ENCODE measurements at places on chromosomes 5 and 9.

- peak; percentile 79 for DNase-seq
These were observed 135.5 kb downstream of the SPATA31D1 start for GRCh38 chr9:82124090-82124489.

DNA sequence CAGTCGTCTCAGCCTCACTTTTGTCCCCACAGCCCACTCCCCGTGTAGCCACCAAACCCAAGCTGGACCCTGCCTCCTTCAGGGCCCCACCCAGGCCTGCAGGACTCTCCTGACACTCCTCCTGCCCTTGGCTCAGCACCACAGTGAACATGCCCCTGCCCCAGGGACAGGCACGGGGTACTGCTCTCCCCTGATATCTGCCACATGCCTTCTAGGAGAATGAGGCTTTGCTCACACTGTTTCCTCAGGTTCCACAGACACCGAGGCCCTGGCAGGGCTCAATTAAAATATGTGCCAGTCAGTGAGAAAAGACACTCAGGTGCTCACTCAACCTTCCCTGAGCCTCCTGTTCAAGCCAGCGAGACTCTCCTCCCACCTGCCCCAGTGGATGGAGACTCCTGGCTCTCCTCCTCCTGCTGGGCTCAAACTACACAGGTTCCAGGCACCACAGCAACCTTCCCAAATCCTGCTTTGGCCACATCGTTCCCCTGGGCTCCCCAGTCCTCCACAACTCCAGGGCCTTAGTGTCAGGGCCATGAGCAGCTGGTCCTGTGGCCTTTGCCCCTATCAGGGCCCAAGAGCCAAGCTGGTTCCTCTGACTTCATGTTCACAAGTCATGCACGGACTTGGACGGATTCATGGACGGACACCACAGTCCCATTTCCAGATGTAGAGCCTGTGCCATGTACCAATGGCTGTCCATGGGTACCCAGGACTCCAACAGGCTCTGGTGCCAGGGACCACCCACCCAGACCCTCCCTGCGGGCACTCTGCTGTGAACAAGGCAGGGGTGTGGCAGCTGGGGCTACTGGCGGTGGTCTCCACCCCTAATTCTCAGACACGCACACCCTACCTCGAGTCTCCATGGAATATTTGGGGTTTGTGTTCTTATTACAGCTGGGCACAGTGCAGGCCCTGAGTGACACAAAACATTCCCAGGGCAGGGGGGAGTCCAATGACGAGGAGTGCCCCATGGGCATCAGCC lies 36.6 kb downstream of the BICD2 start:
- no peak for DNase-seq

DNA sequence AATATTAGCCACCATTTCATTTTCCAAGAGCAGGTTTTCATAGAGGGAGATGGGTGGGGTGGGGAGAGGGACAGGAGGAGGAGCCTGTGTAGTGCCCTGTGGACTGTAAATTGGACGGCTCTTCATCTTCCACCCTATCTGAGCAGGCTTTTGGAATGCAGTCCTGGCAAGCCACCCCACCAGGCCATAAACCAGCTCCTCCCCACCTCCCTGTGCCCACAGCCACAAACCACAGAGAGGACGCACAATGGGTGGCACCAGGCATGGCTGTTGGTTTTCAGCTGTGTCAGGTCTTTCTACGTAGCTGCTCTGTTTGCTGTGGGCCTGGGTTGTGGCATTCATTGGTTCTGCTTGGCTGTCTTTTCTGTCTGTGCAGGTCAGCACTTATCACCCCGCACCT lies 58.0 kb downstream of the PLAC8L1 start:
- DNase-seq, result peak; percentile 66

DNA sequence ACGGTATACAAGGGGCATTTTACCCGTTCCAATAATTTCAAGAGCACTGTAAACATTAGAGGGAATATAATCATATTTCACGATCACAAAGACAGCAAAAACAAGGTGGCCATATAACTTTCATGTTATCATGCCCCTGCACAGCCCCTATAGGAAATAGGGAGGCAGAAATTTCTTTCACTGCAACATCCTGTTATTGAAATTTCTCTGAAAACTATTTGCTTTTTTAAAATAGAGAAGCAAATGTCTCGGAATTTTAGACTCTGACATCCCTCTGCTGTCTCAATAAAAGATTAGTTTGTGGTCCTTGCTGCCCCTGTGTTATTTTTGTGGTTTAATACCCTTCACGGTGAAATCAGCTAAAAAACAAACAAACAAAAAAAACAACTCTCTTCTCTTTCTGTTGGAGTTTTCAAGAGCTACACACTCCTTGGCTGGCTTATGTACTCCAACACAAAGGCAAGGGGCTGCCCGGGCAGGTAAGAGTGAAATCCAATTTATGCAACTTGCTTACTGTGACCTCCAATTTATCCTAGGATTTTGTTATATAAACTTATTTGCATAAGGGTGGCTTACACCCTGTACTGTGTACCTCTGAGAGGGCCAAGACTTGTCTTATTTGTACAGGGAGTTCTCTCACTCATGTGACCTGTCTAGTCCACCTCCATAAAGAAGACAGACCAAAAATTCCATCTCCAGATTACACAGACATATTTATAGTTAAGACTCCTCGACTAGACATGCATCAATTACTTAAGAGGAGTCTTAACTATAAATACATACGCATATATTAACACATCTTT lies 223.6 kb downstream of the MLLT3 start:
- DNase-seq, result no peak

GRCh38 chr5:145324101-145324500 lies 511.0 kb downstream of the PRELID2 start:
- peak; percentile 24 for DNase-seq

GRCh38 chr9:84570482-84571154 lies 98.9 kb upstream of the NTRK2 start:
- no peak for DNase-seq

GRCh38 chr5:4188704-4189103 lies 593.1 kb downstream of the IRX1 start:
- no peak for DNase-seq

DNA sequence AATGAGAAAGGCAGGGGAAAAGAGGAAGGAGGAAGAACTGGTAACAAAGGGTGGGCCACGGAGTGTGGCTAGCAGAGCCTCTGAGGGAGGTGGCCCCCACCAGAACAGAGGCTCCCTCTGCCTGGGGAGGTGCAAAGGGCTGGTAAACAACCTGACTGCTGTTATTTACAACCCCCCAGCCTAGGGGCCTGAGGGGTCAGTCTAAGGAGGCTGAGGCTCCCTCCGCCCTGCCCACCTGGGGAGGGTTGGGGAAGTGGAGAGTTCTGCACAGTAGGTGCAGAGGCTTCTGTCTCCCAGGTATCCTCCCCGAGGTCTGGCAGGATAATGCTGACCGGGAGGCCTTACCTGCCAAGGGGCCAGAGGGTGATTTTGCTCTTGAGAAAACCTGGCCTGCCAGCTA lies 35.6 kb upstream of the SMU1 start:
- no peak for DNase-seq

GRCh38 chr9:121786998-121787422 lies 135.6 kb downstream of the DAB2IP start:
- no peak for DNase-seq

DNA sequence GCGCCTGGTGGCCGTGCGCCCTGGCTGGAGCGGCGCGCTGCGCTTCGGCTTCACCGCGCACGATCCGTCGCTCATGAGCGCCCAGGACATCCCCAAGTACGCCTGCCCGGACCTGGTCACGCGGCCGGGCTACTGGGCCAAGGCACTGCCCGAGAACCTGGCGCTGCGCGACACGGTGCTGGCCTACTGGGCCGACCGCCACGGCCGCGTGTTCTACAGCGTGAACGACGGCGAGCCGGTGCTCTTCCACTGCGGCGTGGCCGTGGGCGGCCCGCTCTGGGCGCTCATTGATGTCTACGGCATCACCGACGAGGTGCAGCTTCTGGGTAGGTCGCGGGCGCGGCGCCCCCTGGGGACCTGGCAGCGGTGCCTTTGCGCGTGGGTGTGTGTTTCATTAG lies 28.9 kb downstream of the NEURL1B start:
- DNase-seq, result no peak

DNA sequence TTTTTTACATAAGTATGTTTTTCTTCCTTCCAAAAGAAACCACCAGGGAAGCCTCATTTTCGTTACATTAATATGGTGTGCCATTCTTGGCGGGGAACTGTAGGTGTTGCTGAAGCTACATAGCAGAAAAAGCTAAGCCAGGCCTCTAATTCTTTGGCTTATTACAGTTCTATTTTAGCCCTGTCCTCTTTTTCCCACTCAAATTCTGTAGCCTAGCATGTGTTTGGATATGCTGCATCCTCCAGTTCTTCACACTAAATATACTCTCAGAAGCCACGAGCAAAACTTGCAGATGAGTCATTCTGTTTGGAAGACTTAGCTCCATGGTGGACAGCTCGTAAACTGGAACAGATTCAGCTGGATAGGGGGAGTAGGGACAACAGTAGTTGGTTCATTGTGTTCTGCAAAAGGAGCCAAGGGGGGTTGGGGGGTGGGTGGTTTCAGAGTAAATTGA lies 369.4 kb downstream of the TMEM161B start:
- peak; percentile 81 for DNase-seq

- no peak for DNase-seq
These were observed 13.1 kb downstream of the RAB3C start for GRCh38 chr5:58595952-58596351.

GRCh38 chr9:129415942-129416651 lies 204.8 kb downstream of the C9orf50 start:
- DNase-seq, result no peak

DNA sequence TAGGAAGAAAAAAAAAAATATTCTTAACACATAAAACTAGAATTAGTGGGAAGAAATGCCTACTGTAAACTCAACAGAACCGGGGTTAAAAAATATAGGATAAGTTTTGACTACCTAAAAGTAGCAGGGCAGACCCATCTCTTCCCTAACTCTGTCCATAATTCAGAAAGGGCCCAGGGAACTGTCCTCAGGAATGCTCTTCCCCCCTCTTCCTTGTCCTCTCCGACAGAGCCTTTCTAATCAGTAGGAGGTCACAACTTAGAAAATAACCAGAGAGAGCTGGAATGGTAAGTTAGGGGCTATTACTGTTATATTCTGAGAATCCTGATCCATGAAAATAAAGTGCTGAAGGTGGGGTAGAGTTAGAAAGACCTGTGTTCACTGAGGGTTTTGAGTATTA lies 22.2 kb downstream of the PIK3R1 start:
- DNase-seq, result no peak

GRCh38 chr9:83307066-83307724 lies 231.0 kb downstream of the FRMD3 start:
- DNase-seq, result no peak

DNA sequence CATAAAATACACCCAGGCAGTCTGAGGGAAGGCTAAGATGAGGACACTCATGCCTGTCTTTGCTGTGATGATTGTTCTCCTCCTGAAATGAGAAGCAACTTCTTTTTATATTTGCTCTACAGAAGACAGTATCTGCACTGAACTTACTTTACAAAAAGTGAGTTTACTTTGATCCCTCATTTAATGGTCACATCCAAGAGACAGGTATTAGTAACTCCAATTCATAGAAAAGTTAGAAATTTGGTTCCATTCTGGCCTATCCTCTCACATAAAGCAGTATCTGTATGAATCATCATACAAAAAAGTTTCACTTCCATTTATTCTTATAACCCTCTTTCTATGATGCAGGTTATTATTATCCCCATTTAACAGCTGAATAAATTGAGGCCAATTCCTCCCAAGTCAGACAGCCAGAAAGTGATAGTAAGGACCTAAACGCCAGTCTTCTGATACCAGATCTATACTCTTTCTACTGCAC lies 15.2 kb downstream of the TSTD2 start:
- no peak for DNase-seq

DNA sequence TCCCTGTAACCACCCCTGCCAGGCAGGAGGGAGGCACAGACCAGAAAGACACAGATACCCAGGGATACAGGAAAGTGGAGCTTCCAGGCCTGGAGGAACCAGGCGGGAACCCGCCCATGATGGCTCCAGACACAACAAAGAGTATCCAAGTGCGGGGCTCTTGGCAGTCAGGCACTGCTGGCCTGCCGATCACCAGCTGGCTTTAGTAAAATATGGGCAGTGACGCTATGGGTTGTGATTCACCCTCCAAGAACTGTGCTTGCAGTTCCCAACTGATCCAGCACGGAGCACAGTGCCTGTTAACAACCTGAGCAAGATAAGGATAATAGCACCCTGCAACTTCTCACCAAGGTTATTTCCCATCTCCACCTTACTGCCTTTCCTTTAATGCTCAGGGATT lies 463.3 kb downstream of the IRX1 start:
- DNase-seq, result peak; percentile 44

DNA sequence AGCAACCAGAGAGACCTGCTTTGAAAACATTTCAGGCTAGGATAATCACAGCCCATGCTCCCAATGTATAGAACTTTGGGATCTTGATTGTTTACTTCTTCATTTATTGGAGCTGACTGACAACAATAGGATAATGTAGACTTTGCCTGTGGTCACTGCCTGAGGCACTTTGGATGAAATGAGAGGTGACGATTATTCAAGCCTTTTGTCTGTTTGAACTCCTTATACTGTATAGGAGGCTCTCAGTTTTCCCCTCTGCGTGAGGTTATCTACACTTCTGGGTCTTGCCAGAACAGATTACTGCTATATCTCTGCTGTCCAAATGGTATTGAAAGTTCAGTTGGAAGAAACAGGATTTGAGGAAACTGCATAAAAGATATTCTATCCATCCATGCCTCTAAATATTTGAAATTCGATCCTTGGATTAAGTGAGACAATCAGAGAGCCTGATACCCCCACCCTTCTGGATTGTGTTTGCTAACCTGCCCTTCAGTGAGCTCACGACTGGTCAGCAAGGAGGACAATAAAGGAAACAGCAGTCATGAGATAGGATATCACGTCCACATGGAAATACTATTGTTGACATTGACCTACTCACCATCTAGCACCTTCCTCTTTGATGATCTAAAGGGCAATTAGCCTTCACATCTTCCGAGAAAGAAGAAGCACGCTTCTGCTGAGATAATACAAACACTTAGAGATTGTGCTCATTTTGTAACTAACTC lies 98.1 kb downstream of the DOCK8 start:
- DNase-seq, result no peak

- DNase-seq, result no peak
These were observed 68.2 kb upstream of the TAF1L start for GRCh38 chr9:32703635-32704034.

DNA sequence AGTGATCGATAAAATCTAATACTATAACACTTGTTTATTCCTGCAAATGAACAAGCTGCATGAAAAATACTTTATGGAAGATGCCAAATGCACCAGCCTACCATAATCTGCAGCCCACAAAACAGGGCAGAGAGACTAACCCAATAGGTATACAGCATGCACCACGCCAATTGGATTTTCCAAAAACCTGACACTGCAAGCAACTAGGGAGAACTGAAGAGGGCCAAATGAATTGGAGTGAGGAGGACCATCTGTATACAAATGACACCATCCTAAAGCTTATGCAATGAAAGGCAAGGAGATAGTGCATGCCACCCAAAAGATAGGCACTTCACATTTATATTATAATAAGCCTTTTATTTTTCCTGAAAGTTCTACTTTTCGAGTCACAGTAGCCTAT lies 100.4 kb downstream of the SPOCK1 start:
- no peak for DNase-seq

- no peak for DNase-seq
These were observed 22.2 kb upstream of the GNPDA1 start for GRCh38 chr5:142034994-142035393.

All from astrocyte of the hippocampus (primary cell).